ENCODE measurements at places on chromosomes 16 and 17.

- peak; percentile 47 for DNase-seq
Observed at GRCh38 chr17:66755101-66755943, 79.6 kb upstream of the CACNG5 start.

DNA sequence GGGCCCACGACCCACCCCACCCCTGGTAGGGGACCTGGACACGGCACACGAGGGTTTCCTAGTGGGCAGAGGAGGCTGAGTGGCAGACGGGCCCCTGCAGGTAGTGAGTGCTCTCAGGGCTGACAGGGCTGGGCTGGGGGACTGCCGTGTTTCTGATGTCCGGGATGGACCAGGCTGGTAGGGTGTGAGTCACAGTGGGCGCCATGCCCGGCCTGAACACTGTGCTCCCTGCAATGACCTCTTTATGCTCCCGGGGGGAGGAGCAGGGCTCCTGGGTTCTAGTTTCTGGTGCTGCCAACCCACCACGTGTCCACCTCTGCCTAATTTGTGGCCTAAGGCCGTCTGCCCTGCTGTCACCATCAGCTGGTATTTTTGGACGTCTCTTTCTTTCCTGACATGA is 26.3 kb downstream of the ARHGAP23 start:
- no peak for DNase-seq

DNA sequence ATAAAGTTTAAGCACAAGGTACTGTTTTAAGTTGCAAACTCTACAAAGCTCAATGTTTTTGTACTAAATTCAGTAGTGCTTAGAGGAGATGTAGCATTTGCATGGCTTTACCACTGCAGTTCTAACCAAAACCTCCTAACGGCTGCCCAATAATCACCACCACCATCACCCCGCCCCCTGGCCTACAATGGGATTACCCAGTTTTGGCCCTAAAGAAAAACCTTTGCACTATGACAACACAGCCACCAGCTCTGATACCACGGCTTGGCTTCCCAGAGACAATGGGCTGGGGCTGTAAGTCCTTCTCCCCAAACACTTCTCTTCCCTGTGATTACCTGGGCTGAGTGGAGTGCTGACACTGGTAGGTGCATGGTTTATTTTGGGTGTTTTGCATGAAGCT is 58.4 kb upstream of the MTMR4 start:
- no peak for DNase-seq

- DNase-seq, result no peak
Observed at GRCh38 chr16:64304396-64304795, 817.5 kb downstream of the CDH11 start.

- no peak for DNase-seq
Observed at GRCh38 chr16:47939680-47940079, 216.1 kb downstream of the ABCC12 start.

DNA sequence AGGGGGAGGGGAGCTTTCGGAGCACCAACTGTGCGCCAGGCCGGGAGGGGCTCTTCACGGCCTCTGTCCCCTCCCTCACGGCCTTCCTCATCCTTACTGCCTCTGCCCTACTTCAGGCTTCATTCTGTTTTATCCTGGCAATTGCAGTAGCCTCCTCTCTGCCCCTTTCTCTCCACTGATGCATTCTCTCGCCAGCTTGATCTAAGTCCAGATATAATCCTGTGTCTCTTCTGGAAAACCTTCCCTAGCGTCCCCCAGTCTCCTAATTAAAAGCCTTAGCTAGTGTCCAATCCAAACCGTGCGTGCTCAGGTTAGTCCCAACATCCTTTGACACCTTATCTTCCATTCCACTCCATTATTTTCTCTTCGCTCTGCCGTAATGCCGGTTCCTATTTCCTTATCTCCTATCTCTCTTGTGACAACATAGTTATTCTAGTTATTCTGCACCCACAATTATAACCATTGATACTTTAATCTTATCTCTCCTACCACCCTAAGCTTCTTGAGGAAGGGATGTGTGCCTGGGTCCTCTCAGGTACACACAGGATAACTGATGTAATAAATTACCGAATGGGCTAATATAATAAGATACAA is 869 bp downstream of the ZNF48 start:
- no peak for DNase-seq

- no peak for DNase-seq
Observed at GRCh38 chr16:50305441-50306061, 39.2 kb downstream of the ADCY7 start.

DNA sequence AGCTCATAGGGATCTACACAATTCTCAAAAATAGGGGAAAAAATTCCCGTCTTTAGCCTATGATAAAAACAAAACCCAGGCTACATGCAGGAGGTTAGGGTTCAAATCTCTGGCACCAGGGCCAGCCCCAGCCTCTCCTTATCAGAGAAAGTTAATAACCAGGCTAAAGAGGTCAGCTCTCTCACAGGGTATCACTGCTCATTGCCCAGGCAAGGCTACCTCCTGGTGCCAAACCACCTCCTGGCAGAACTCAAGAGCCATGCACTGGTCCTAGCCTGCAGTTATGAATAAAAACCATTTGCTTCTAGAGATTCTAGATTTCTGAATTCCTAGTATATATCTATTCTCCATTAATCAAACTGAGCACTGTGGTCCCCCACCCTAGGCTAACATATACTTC is 65.8 kb downstream of the CREBBP start:
- DNase-seq, result no peak

- no peak for DNase-seq
Observed at GRCh38 chr16:17138801-17139200, 332.0 kb downstream of the XYLT1 start.

DNA sequence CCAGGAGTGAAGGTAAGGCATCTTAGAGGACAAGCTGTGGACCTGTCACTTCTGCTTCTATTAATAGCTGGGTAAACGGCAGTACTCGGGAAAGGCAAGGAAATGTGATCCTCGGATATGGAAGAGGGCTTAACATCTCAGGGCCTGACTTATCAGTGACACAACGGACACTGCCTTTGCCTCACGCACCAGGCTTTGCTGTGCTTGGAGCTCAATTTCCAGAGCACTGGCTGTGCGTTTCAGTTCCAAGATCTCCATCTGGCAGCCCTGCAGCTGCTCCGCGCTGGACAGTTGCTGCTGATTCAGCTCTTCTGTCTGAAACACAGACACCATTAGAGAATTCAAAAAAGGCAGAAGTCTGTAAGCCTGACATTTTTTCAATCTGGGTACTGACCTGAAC is 3.5 kb downstream of the KRT40 start:
- DNase-seq, result no peak

GRCh38 chr17:63696381-63696961 is 3.5 kb downstream of the LIMD2 start:
- DNase-seq, result no peak

GRCh38 chr17:17890773-17891759 is 54.3 kb upstream of the SREBF1 start:
- no peak for DNase-seq

DNA sequence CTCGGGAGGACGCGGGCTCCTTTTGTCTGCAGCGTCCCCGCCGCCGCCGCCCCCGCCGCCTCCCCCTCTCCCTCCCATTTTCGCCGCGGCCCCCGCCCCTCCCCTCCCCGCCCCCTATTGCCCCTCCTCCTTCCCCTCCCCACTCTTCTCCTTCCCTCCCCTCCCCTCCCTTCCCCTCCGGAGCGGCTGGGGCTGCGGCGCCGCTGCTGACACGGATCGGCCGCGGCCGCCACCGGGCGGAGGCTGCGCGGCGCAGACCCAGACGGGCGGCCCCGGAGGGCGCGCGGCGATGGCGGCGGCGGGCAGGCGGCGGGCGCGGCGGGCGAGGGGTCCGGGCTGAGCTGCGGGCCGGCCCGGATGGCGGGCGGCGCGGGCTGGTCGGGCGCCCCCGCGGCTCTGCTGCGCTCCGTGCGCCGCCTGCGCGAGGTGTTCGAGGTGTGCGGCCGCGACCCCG is at the start of gene RAB11FIP4:
Gene RAB11FIP4, plus strand, starts transcription at position 180 of the 454 bp plus-strand sequence. Its CDS starts 178 bp downstream, at position 358.
- DNase-seq, result no peak

DNA sequence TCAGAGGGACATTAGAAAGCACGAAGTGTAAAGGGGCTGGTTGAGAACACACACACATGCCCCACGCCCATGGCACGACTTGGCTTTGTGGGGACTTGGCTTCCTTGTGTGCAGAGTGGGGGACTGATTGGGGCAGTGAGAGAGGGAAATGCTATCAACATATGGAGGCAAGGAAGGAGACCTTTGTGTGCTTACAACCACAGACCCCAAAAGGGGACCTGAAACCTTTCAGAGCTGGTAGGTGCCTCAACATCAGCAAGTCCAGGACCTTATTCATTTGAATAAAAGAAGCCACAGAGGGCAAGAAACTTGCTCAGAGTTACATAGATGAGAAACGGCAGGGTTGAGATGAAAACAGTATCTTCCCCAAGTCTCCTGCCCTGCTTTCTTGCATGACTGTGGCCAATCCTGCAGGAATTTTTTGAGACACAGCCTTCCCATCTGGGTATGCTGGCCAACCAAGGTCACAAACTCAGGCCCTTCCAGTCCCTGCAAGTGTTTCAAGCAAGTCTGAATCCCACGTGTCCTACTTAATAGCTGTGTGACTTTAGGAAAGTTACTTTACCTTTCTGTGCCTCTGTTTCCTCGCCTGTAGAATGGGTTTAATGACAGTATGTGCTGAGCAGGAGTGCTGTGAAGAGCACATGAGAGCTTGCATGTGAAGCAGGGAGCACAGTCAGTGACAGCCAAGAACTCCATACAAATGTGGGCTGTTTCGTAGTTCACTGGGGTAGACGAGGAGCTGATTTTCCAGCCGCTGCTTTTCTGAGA is 26.2 kb downstream of the C16orf78 start:
- no peak for DNase-seq

DNA sequence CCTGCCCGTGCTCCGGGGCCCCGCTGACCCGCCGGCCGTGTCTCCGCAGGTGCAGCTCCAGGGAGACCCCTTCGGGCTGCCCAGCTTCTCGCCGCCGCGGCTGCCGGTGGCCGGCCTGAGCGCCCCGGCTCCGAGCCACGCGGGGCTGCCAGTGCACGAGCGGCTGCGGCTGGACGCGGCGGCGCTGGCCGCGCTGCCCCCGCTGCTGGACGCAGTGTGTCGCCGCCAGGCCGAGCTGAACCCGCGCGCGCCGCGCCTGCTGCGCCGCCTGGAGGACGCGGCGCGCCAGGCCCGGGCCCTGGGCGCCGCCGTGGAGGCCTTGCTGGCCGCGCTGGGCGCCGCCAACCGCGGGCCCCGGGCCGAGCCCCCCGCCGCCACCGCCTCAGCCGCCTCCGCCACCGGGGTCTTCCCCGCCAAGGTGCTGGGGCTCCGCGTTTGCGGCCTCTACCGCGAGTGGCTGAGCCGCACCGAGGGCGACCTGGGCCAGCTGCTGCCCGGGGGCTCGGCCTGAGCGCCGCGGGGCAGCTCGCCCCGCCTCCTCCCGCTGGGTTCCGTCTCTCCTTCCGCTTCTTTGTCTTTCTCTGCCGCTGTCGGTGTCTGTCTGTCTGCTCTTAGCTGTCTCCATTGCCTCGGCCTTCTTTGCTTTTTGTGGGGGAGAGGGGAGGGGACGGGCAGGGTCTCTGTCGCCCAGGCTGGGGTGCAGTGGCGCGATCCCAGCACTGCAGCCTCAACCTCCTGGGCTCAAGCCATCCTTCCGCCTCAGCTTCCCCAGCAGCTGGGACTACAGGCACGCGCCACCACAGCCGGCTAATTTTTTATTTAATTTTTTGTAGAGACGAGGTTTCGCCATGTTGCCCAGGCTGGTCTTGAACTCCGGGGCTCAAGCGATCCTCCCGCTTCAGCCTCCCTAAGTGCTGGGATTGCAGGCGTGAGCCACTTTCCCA is 5.9 kb downstream of the CTF1 start:
- no peak for DNase-seq

GRCh38 chr17:7435676-7436555 is 681 bp downstream of the TMEM102 start:
- no peak for DNase-seq

DNA sequence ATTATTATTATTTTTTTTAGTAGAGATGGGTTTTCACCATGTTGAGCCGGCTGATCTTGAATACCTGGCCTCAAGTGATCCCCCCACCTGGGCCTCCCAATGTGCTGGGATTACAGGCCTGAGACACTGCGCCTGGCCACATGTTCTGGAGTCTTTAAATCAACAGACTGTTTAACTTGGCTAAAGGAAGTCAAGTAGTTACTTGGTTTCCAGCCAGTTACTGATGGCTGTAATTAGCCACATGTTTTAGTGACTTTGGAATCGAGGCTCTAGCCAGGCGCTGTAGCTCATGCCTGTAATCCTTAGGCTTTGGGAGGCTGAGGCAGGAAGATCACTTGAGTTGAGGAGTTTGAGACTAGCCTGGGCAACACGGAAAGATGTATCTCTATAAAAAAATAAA is 699.2 kb upstream of the RBFOX1 start:
- no peak for DNase-seq

- no peak for DNase-seq
Observed at GRCh38 chr16:21685034-21685455, 21.3 kb downstream of the OTOA start.

- no peak for DNase-seq
Observed at GRCh38 chr16:85785927-85786326, 13.4 kb downstream of the EMC8 start.

GRCh38 chr16:14364386-14365199 is 265.5 kb downstream of the PARN start:
- no peak for DNase-seq

- DNase-seq, result no peak
Observed at GRCh38 chr16:1464894-1465566, 9.8 kb downstream of the CLCN7 start.

DNA sequence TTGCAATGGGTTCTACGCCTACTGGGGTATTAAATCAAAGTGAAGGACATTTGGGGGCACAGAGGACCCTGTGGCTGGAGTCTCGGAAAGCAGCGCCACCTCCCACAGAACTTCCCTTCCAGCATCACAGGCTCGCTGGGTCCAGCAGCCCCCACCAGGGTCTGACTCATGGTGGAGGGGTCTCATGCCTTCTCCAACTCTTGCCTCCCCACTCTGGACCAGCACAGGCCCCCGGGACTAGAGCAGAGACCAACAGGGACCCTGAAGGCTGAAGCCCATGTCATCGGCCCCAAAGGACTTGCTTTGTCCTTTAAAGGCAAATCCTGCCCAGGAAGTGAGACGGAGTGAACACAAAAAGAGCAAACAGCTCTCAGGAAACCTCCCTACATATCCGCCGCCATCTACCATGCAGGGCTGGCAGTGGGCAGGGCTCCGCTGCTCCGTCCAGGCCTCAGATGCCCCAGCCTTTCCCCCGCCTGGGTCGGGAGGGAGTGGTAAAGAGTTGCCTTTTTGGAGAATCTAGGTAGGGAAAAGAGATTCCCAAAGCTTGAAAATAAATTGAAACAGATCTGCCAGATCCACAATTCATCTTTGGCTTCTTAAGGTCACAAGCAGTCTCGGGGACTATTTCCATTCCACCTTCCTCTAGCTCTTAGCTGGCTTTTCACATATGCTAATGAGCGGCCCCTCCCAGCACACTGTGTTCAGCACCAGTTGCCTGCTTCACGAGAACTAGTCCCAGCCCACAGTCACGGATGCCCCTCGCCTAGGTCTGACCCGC is 2.1 kb upstream of the GPRC5C start:
- no peak for DNase-seq

GRCh38 chr17:81200695-81201580 is 21.8 kb downstream of the CEP131 start:
- no peak for DNase-seq

DNA sequence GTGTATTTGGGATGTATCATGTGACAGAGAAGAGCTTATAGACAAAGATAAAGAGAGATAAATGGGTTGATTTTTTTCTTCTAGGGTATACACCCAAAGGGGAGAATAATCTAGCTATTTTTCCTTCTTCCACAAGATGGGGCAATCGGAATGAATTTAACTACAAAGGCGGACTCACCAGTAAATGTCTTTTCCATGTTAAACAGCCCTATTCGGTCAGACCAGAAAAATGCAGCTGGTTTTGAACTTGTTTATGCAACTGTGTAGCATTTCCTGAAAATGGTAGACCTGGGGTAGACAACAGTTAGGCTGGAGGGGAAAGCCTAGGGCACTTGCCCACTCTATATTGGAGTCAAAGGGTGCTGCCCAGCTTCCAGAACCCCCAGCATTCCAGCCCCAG is 477.1 kb downstream of the TOX3 start:
- DNase-seq, result no peak
